ENCODE measurements at places on chromosomes 4 and X.

DNA sequence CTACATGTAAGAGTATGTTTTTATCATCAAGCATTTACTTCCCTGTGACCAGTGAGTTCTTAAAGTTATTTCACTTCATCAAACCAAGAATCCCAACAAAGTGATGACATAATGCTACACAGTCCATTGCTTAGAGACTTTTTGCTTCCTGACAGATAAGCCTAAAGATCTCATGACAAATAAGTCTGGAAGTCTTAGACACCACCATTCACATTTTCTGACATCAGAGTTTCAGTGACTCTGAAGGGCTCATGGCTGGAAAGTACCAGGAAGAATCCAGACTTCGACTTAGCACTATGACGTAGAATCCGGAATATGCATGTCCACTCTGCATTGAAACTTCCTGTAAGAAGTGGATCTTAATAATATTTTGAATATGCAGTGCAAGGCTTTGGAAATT, 53.7 kb downstream of the CLDN22 start:
- DNase-seq = no peak

GRCh38 chrX:78957768-78958130, 12.6 kb downstream of the P2RY10 start:
- DNase-seq = no peak

- no peak for DNase-seq
Observed at GRCh38 chrX:94662689-94663088, 988.7 kb downstream of the FAM133A start.

DNA sequence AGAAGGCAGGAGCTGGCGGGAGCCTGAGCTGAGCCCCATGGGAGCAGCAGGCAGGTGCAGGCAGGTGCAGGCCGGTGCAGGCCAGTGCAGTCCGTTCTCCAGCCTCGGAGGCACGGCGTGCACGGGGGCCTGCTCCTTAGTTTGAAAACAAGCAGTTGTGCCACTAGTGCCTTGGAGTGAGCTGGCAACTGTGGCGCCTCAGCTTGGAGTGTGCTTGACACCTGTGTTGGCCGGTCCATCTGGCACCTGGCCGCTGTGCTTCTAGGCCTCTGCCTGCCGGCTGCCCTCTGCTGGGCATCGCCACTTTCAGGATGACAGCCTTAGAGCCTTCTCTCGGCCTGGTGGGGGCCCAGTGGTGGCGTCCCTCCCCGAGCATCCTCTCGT, 47.9 kb downstream of the RGS12 start:
- DNase-seq = no peak

Measured in chondrocyte (in vitro differentiated cells).